ENCODE measurements at places on chromosomes 6 and 20. TPM values are rescaled to one million over a fixed set of nuclear protein-coding genes. Genes with fewer than 3 reads are reported as not detected.

GRCh38 chr6:88972504-88973423, 9.3 kb upstream of the RNGTT start:
- DNase-seq = no peak

The DAAM2 gene
- 13.0 TPM for polyA plus RNA-seq

The GPLD1 gene
- polyA plus RNA-seq = 0.01 TPM

The EYA2 gene
- polyA plus RNA-seq = 0.37 TPM
